Thymus (tissue), 14 donors: ENCODE measurements at places on chromosomes 4 and X.

GRCh38 chr4:47427935-47428334, 35.6 kb downstream of the COMMD8 start:
- no peak for DNase-seq

DNA sequence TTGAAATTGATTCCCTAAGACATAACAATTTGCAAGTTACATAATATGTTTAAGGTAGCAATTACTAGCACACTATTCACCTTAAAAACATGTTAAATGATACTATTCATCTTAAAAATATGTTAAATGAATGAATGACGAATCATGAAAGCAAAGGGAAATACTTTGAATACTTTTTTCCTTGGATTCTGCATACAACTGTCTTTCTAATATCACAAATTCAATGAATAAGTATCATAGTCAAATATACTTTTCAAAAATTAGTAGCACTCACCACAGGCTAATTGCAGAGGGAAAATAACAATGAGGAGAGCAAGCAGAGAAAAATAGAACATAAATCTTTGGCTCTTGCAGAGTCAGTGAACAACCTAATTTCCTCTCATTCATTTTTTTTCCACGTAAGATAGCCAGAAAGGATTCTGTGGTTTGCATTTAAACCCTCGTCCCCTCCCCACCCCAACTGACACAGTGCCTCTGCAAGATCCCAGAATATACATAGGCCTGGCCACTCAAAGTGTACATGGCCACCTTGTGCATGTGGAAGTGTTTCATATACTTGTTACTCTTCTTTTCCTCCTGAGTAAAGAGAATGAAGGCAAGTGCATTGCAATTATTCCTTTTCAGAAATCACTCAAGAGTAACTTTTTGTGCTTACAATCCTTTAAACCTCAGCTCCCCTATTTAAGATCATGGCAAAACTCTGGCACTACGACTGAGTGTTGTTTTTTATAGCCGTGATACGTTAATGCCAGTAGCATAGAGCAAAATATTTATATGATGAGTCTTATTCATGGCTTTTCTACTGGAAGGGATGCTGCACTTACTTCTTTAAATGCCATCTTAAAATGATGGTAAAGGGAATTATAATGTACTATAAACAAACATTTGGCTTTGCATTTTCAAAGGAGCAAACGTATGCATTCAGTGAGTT, 236.4 kb downstream of the PDGFC start:
- no peak for DNase-seq

- DNase-seq = no peak
Measured at GRCh38 chr4:156981262-156981769, 9.7 kb upstream of the PDGFC start.

DNA sequence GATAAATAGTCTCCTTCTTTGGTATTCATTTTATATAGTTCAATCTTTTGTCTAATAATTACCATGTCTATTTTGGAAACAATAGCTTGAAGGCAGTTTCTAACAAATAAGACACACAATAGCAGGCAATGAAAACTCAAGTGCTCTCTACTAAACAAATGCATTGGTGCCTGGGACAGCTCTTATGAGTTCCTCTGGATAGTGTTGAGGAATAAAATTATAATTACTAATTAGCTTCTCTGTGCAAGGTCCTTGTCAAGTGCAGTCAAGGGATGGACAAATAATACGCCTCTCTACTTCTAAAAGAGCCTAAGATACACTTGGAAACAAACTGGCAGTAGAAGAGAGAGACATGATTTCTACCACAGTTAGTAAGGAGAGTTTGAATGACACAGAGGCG, 229.0 kb upstream of the GLRA2 start:
- DNase-seq = no peak

GRCh38 chr4:89915937-89916336, 21.3 kb downstream of the MMRN1 start:
- no peak for DNase-seq

GRCh38 chr4:30725562-30725961, 5.4 kb downstream of the PCDH7 start:
- DNase-seq = no peak

- no peak for DNase-seq
Measured at GRCh38 chrX:40418146-40418812, 162.5 kb upstream of the ATP6AP2 start.

- no peak for DNase-seq
Measured at GRCh38 chrX:44244008-44244407, 99.5 kb downstream of the EFHC2 start.

GRCh38 chr4:111602848-111603247, 542.4 kb upstream of the FAM241A start:
- DNase-seq = no peak

GRCh38 chr4:157221895-157222770, 1.6 kb downstream of the GRIA2 start:
- DNase-seq = no peak

- no peak for DNase-seq
Measured at GRCh38 chrX:105116486-105116885, 104.0 kb downstream of the TEX13A start.

DNA sequence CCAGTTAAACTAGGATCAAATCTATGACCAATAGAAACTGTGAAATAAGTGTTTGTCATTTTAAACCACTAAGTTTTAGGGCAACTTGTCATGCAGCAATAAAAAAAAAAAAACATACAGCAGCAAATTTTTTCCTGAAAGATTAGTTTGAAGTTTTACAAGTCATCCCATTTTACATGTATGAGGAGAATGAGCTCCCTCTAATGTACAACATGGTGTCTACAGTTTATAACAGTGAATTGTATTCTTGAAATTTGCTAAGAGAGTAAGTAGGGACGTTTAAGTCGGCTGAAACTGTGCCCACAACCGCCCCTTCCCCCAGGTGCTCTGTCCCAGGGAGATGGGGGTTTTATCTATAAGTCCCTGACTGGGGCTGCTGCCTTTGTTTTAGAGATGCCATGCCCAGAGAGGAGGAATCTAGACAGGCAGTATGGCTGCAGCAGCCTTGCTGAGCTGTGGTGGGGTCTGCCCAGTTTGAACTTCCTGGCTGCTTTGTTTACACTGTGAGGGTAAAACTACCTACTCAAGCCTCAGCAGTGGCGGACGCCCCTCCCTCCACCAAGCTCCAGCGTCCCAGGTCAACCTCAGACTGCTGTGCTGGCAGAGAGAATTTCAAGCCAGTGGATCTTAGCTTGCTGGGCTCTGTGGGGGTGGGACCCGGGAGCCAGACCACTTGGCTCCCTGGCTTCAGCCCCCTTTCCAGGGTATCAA, 499.3 kb upstream of the CT83 start:
- DNase-seq = no peak

DNA sequence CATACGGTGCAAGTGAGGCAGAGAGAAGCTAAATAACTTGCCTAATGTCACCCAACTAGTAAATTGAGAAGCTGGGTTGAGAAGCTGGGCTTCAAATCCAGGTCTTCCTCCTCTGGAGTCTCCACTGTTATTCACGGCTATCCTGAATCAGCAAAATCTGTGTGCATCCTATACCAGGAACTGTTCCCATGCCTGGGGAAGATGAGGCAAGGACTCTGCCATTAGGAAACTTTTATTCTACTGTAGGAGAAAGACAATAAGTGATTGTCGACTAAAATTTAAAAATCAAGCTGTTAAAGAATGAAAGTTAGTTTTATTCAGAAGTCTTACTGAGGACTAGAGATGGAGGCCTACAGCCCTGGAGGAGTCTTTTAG, 872 bp upstream of the TEC start:
- no peak for DNase-seq

DNA sequence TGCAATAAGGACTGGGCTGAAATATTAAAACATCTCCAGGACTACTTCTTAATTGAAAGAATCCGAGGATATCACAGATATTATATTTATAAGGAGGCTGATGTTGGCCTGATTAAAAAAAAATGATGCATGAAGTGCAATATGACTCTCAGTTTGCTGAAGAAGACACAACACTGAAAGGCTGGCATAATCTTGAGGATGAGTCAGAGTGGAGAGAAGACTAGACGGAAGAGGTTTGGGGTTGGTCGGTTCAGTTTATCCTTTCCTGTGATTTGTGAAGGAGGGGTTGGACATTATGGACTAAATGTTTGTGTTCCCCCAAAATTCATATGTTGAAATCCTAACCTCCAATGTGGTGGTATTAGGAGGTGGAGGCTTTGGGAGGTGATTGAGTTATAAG, 170.3 kb downstream of the CORIN start:
- DNase-seq = no peak

DNA sequence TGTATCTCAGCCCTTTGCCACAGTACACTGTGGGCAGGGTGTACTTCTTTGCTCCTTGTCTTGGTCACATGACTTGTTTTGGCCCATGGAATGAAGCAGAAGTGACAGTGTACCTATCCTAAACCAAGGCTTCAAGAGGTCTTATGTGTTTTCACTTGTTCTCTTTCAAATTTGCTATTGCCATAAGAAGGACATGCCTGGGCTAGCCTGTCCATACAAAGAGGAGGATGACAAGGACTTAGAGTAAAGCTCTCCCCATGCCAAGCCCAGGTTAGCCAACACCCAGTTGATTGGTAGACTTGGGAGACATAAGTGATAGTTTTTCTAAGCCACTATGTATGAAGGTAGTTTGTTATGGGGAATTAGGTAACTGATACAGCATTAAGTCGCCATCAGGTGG, 141.1 kb upstream of the MID1 start:
- no peak for DNase-seq

DNA sequence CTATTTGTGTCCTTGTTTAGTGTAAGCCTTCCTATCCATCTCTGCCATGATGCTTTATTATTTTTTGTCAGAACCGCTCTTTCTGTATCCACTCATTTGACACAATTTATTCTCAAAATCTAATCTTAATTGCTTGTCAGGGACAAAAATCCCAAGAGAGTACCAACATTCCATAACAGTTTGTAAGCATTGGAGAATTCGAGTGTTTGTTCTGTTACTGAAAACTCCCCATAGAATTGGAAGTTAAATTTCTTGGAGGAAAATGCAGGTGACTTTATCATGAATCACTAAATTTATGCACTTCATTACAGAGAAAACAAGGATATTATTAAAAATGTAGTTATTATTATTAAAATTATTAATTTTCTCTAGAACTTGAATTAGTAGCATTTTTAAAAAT, 1986.1 kb downstream of the ARAP2 start:
- no peak for DNase-seq

GRCh38 chr4:153221783-153222706, 17.8 kb downstream of the TRIM2 start:
- DNase-seq = no peak

- DNase-seq = no peak
Measured at GRCh38 chr4:109554971-109555370, 5.1 kb upstream of the MCUB start.

DNA sequence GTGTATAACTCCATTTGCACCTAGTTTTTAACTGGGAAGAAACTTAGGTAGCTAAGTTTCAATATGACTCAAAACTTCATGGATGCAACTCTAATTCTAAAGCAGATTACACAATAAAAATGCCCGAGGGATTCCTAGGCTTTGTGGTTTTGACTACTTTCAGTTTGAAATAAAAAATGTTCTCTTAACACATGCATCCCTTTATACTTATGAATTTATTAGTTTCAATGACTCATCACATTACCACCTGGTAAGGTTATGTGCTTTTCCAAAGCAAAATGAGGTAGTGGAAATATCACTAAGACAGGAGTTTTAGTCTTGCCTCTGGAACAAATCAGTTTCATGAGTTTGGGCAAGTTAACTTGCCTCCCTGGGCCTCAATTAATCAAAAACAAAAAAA, 125.5 kb downstream of the OPHN1 start:
- DNase-seq = no peak
